ENCODE measurements at places on chromosomes 6 and 20. TPM values are rescaled to one million over a fixed set of nuclear protein-coding genes. Genes with fewer than 3 reads are reported as not detected.

DNA sequence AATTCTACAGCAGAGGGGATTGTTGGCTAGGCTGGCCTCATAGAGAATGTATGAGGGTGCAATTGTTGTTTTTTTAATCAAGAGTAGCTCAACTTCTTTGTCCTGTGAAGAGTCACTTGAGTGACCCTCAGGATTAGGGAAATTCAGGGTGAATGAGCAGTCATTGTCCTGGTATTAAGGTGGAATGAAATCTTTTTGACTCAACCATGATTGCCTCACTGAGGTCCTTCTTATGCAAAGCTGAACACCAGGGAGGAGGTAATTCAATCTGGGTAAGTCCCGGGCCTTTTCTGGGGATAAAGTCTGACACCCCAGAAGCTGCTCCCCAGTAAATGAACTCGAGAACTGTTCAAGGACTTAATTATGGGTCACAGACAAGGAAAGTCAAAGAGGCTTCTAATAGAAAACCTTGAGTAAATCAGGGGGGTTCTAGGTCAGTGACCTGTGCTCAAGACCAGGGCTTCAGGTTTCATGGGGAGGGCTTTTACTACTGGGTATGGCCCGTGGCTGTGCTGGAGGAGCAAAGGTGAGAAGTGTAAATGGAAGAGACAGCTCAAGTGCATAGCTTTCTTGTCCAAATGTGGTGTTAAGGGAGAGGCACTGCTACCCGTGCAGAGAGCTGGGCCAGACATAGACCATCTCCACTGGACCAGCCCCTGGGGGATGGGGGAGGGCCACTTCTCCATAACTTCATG is 25.3 kb upstream of the ZBTB24 start:
- no peak for DNase-seq
- no peaks in the 10 kb centered on the region for H3K36me3 ChIP-seq
- H3K4me1 ChIP-seq: peaks cover under 1% of the 10 kb centered on the region
- H3K4me3 ChIP-seq: no peak overlapping the region
- H3K27me3 ChIP-seq: no peaks in the 10 kb centered on the region

DNA sequence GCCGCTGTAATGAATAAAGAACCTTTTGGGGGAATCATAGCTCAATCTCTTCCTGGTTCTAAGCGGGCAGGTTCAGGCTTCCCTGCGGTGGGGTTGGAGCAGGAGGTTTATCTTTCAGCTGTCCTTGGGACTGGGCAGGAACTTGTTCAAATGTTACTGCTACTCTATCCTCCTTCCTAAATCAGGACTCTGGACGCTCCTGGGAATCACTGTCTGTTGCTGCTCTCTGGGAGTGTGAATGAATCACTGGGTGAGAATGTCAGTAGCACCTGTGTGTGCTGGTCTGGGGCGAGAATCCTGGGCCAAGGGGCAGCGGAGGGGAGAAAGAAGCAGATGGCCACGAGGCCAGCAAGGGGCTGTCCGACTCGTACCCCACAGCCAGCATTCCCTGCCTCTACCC is 65.4 kb upstream of the ZNFX1 start:
- no peak overlapping the region for H3K4me3 ChIP-seq
- no peak overlapping the region for H3K27ac ChIP-seq
- no peaks in the 10 kb centered on the region for H3K27me3 ChIP-seq
- peaks cover 12% of the 10 kb centered on the region for H3K4me1 ChIP-seq
- no peaks in the 10 kb centered on the region for H3K36me3 ChIP-seq
- DNase-seq: no peak

DNA sequence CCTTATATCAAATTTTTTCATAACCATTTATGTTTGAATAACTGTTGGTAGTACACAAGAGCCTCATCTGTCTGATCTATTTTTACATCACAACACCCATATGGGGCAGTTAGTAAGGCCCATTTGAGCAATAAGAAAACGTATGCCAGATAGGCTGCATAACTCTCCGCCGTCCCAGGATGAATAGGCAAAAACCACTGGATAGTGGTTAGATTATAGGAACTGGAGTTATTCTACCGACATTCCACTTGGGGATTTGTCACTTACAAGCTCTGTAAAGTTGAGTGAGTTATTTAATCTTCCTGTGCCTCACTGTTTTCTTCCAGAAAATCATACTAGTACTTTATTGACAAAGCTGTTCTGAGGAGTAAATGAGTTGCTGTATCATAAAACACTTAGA is 881.9 kb downstream of the QKI start:
- H3K27ac ChIP-seq: no peak overlapping the region
- H3K36me3 ChIP-seq: no peaks in the 10 kb centered on the region
- DNase-seq: no peak
- no peaks in the 10 kb centered on the region for H3K4me1 ChIP-seq
- H3K27me3 ChIP-seq: no peaks in the 10 kb centered on the region
- H3K4me3 ChIP-seq: no peak overlapping the region

DNA sequence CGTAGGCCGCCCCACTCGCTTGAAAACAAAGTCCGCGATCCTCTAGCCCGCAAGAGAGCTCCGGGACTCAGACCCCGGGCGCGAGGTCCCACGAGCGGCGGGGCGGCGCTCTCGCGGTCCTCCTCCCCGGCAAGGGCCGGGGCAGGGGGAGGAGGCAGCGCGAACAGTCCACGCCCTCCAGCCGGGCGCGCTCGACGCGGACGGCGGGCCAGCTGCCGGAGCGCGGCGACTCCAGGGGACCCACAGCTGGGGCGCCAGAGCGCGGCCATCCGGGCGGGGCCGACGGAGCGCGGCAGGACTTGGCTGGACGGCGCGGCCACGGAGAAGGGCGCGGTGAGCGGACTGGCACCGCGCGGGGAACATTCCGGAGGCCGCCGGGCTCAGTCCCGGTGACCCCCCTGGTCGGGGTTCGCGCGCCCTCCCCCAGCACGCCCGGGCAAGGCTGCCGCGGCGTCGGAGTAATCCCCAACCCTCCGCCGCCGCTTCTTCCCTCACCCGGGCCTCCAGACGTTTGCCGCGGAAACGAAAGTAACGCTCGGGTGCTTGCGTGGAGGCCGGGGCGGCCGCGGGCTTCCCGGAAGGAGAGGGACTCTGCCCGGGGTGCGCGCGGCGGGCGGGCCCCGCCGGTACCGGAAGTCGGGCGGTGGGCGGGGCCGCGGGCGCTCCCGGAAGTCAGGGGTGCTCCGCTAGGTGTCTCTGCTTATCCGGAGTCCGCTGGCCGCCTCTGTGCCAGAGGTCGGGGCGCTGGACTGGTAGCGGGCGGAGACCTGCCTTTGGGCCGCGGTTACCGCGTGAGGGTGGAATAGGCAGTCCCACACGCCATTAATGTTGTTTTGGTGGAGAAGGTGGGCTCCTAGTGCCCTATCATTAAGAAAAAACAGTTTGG is at the start of gene RIPK1:
Gene RIPK1 (plus strand): TSS at position 166 of the 886 bp plus-strand sequence. CDS start 8,330 bp downstream, outside the sequence.
- H3K36me3 ChIP-seq: peaks cover 11% of the 10 kb centered on the region
- H3K4me3 ChIP-seq: peak within 1 kb of the TSS; percentile 100
- peaks cover 32% of the 10 kb centered on the region for H3K4me1 ChIP-seq
- H3K27ac ChIP-seq: peak within 1 kb of the TSS; percentile 99

- DNase-seq: no peak
- H3K27ac ChIP-seq: peak overlapping the region; percentile 100
- H3K27me3 ChIP-seq: no peaks in the 10 kb centered on the region
Observed at GRCh38 chr6:111484633-111484930, 1.6 kb upstream of the REV3L start.

DNA sequence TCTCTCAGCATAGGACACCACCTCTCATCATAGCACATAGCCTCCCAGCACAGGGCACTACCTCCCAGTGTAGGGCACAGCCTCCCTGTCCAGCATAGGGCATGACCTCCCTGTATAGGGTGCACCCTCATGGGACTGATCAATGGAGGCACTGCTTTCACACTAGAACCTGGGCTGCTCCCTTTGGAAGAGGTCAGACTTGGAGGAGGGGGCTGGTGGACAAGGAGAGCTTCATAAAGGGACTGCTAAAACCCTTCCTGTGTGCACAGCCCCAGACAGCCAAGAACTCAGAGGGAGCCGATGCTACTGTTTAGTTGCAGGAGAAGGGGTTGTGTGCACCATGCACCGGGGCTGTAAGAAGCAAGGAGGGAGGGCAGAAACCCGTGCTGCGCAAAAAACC is 21.9 kb upstream of the CST4 start:
- H3K27me3 ChIP-seq: no peaks in the 10 kb centered on the region
- no peaks in the 10 kb centered on the region for H3K4me1 ChIP-seq
- H3K36me3 ChIP-seq: no peaks in the 10 kb centered on the region
- H3K4me3 ChIP-seq: no peak overlapping the region
- DNase-seq: no peak

- H3K27me3 ChIP-seq: no peaks in the 10 kb centered on the region
- H3K36me3 ChIP-seq: no peaks in the 10 kb centered on the region
- DNase-seq: peak; percentile 76
- peak within 1 kb of the TSS; percentile 33 for H3K4me3 ChIP-seq
- H3K4me1 ChIP-seq: peaks cover 14% of the 10 kb centered on the region
Observed at GRCh38 chr6:36838896-36839748, at the start of gene CPNE5. Gene CPNE5, minus strand, starts transcription at chr6:36839444. Its CDS starts 67 bp downstream, at chr6:36839377.

DNA sequence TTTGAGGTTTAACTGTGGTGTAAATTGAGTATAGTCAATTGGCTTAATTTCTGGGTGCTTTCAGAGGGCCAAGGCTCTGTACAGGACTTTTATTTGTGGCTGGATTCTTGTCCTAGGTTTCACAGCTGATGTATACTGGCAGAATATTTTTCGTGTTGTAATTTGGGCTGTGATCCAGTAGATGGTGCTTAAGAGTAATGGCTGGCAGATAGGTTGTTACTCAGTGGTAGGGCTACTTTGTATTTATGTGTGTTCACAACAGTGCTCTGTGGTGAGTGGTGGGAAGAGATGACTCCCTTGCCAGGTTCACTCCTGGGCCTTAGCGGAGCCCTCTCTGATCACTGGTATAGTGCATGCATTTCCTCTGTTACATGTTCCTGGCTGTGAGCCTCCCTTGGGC is 34.5 kb upstream of the FERMT1 start:
- no peaks in the 10 kb centered on the region for H3K4me1 ChIP-seq
- no peaks in the 10 kb centered on the region for H3K27me3 ChIP-seq
- no peaks in the 10 kb centered on the region for H3K36me3 ChIP-seq
- DNase-seq: no peak
- no peak overlapping the region for H3K4me3 ChIP-seq

- no peak for DNase-seq
- H3K4me3 ChIP-seq: no peak overlapping the region
- H3K27ac ChIP-seq: no peak overlapping the region
- H3K36me3 ChIP-seq: no peaks in the 10 kb centered on the region
- H3K4me1 ChIP-seq: no peaks in the 10 kb centered on the region
Observed at GRCh38 chr6:24522228-24523176, 27.7 kb downstream of the ALDH5A1 start.

- DNase-seq: no peak
- no peak overlapping the region for H3K27ac ChIP-seq
- peaks cover 17% of the 10 kb centered on the region for H3K4me1 ChIP-seq
- no peaks in the 10 kb centered on the region for H3K27me3 ChIP-seq
- H3K4me3 ChIP-seq: no peak overlapping the region
Observed at GRCh38 chr6:34950849-34951248, 61.8 kb downstream of the ANKS1A start.

- no peak overlapping the region for H3K27ac ChIP-seq
- no peaks in the 10 kb centered on the region for H3K36me3 ChIP-seq
Observed at GRCh38 chr20:57780906-57781305, 71.1 kb upstream of the PMEPA1 start.

DNA sequence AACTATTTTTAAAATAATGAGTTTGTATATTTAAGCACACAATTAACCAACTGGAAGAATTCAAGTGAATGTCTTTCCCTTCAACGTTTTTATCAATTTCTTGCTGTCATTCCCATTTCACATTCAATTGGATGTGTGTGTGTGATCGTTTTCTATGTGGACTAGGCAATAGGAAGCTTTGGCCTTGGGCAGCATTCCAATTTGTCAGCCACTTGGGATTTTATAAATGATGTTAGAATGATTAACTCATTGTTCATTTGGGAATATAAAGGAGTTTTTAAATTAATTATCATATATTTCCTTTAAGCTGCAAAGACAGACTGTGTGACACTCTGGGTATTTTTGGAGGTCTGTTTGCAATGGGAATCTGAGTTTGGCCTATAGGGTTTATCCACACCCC is 162.4 kb downstream of the COL9A1 start:
- H3K36me3 ChIP-seq: no peaks in the 10 kb centered on the region
- H3K4me1 ChIP-seq: no peaks in the 10 kb centered on the region
- no peak overlapping the region for H3K4me3 ChIP-seq

DNA sequence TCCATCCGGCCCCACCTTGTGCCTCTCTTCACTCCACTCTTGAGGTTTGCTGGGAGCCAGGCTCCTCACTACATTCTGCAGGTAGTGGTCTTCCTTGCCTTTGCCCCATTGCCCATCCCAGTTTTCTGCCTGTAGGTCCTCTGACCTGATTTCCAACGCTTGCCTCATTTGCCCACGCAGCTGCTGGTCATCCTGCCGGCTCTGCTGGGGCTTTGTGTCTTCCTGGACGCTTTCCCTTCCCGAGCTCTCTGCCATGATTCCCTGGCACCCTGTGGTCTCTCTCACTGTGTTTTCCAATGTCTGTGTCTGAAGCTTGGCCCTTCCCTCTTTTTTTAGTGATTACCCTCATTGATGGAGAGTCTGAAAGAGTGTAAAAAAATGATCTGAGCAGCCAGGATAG is 451.6 kb downstream of the UTRN start:
- peaks cover 2% of the 10 kb centered on the region for H3K36me3 ChIP-seq
- H3K27ac ChIP-seq: no peak overlapping the region
- DNase-seq: no peak
- no peaks in the 10 kb centered on the region for H3K4me1 ChIP-seq

SRC gene
- total RNA-seq: 3.4 TPM

APOBEC2 gene
- total RNA-seq: 237 TPM

TP53RK gene
- 8.9 TPM for total RNA-seq

EYA2 gene
- total RNA-seq: 0.70 TPM

MOXD1 gene
- total RNA-seq: 10.5 TPM

GRM1 gene
- total RNA-seq: 5.4 TPM

All from heart left ventricle (tissue), 16 donors.